ENCODE measurements at places on chromosomes 1 and 21.

DNA sequence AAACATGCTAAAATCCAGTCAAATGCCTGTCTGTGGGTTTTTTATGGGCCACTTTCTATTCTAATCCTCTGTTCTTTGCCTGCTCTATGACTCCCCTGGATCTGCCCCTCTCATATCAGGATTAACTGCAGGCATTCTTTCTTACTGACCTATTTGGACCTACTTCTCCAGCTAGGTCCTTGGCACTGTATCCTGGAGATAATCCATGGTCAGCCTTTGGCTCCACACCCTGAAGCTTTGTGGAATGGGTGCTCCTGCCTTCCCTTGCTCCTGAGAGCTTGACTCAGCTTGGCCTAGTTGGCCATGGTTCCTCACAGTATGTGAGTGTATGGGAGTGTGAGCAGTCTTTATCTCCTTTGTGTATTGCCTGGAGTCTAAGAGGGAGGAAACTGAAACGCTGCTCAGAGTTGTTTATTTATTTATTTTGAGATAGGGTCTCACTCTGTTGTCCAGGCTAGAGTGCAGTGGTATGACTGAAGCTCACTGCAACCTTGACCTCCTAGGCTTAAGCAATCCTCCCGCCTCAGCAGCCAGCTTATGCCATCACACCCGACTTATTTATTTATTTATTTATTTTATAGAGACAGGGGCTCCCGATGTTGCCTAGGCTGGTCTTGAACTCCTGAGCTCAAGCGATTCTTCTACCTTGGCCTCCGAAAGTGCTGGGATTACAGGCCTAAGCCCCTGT is 28.7 kb upstream of the CDC14A start:
- peak; percentile 45 for DNase-seq

DNA sequence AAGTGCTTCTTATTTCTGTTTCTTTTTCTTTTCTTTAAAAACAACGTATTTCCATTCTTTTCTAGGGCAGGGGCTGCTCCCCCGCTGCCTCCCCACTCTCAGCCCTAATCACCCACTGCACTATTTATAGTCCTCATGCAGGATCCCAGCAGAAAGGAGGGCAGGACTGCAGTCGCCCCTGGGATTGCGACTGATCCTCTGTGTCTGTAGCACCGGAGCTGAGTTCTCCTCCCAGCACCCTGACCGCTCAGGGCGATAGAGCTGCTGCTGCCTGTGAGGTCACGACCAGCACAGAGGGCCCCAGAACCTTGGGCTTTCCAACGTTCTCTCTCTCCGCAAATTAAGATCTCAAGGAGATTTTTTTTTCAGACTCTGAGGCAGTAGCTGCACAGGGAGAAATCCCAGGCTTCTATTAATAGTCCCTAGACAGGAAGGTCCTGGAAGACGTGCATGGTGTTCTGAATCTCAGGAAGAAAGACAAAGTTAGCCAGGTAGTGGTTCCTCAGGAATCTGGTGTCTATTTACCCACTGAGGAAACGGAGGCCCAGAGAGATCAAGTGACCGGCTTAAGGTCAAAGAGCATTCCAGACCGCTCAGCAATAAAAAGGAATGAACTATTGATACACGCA is 46.8 kb downstream of the PRAMEF20 start:
- DNase-seq = no peak

- DNase-seq = no peak
Observed at GRCh38 chr1:148308832-148309458, 156.9 kb upstream of the NBPF11 start.

DNA sequence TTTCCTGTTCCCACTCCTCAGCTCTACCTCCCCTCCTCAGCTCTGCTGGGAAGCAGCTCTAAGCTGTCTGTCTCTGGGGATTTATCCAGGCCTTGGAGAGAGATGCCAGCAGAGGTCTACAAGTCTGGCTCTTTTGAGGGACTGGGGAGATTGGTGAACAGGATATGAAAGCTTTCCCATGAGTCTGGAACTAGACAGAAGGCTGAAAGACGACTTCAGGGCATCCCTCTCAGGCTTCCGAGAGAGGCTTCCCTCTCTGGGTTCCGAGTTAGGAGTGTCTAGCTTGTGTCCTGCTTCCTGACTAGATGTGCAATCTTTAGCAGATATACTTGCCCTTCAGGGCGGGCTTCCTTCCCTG is 733 bp downstream of the TMEM35B start:
- DNase-seq = peak; percentile 49

DNA sequence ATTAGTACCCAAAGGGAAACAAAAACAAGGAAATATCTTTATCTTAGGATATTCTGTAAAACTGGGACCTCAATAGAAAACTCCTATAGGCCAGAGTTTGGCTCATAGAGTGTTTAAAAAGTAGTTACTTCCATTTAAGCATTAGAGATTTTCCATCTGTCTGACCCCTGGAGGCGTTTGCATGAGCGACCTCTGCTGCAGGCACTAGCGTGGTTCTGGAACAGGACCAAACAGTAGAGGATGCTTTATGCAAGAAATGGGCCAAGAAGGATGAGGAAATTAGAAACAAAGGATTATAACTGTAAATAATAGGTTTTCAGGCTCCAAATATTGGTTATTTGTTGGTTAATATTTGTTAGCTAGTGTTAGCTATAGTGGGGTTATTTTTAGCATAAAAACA is 5.7 kb downstream of the ZBTB40 start:
- DNase-seq = peak; percentile 44

- peak; percentile 38 for DNase-seq
Observed at GRCh38 chr1:246569248-246570238, 3.3 kb downstream of the CNST start.

GRCh38 chr1:55277377-55278130 is 62.4 kb upstream of the USP24 start:
- peak; percentile 73 for DNase-seq

- no peak for DNase-seq
Observed at GRCh38 chr1:232554409-232554808, 75.5 kb downstream of the SIPA1L2 start.

DNA sequence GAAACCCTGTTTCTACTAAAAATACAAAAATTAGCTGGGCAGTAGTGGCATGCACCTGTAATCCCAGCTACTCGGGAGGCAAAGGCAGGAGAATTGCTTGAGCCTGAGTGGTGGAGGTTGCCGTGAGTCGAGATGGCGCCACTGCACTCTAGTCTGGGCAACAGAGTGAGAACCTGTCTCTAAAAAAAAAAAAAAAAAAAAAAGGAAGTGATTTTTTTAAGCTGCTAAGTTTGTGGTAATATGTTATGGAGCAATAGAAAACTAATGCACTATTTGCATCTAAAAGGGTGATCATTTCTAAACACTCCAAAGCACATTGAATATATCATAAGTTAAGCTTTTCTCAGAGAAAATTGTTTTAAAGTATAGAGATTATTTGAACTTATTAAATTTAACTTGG is 244.8 kb upstream of the SPAG17 start:
- no peak for DNase-seq

DNA sequence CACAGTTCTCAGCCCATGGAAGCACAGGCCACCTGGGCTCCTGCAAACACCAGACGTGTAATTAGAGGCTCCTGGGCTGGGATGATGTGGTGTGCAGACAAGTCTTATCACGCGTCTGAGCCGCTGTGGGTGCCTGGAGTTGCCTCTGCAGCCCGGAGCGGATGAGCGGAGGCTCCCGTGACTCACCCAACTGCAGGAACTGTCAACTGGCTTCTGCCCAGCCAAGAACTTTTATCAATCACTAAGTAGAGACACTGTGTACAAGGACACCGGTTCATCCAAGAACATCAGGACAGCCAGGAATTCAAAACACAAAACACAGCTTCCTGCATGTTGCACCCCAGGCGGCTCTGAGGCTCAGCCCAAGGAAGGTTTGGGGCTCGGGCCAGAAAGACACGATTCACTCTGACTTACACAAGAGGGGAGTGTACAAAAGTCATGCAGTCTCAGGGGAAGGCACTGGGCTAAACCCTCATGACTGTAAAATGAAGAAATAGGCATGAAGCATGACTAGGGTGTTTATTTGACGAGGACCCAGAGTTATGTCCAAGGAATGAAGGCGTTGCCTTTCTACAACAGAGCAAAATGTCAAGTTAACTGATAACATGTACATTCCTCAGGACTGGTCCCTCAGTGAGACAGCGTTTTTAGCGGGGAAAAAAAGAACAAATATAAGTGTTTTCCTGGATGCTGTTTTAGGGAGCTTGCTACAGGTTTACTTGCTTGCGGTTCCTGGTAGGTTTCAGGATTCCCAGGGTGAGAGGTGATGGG is 21.1 kb downstream of the ERRFI1 start:
- DNase-seq = peak; percentile 99

DNA sequence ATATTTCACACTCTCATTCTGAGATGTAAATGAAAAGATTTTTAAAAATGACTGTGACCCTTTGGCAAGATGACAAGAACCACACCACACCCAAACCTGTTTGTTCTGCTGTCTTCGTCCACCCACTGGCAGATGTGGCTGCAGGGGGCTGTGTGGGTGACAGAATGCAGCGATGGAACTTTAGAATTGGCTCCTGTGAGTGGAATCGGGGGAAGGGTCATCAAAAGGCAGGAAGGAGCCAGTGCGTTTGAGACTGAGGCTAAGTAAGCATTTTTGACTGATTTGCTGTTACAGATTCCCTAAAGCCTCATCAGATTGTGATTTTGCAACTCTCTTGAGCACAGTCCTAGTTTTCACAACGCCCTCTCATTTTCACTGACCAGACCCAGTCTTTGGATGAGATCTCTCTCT is 111.2 kb upstream of the ADGRL2 start:
- DNase-seq = peak; percentile 84

- DNase-seq = peak; percentile 71
Observed at GRCh38 chr1:172002725-172003345, 161.5 kb downstream of the DNM3 start.

GRCh38 chr1:228276174-228276831 is 68.5 kb downstream of the OBSCN start:
- no peak for DNase-seq

- no peak for DNase-seq
Observed at GRCh38 chr1:102365071-102365470, 368.3 kb upstream of the OLFM3 start.

DNA sequence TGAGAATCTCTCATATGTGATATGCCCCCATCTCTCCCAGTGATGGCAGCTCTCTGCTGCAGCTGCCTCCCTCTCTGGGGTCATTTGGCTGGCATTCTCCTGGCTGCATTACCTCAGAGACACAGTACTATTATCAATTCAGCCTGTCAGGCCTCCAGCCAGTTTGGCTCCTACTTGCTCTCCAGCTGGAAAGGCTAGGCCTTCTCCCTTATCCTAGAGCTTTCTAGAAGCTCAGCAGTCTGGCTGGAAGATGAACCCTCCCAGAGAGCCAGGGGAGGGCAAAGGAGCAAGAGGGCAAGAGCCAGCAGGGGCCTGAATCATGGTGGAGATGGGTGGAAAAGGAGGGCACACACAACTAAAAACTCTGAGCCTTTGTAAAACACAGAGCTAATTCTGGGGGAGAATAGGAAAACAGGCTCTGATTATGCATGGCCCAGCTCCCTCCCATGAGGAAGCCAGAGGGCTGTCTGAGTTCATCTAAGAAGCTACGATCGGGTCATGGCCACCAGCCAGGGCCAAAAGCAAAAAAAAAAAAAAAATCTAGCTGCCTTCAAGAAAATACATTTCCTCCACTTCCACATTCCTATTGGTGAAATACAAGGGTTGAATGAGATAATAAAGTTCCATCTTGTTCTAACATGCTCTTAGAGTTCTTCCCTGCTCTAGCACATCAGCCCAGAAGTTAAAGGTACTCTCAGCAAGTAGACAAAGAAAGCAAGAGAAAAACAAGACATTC is 8.8 kb downstream of the LAMB3 start:
- DNase-seq = peak; percentile 47

GRCh38 chr1:2778220-2778592 is 23.3 kb downstream of the TTC34 start:
- DNase-seq = no peak

DNA sequence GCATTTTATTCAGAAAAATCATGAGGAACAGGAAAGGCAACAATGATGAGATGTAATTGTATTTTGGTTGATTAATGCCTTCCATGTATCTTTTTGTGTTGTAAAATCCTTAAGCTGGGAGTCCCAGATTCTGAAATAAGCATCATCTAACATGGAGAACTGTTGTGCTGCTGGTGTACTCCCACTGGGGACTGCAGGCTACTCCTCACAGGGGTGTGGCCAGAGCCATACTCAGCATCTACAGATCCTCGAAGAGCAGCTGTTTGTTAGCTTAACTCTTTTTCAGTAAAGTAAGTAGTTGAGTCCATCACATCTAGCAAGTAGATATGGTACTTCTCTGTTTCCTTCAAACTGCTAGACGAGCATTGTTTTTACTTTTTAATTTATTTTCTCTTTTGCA is 358.0 kb downstream of the BRINP3 start:
- no peak for DNase-seq

DNA sequence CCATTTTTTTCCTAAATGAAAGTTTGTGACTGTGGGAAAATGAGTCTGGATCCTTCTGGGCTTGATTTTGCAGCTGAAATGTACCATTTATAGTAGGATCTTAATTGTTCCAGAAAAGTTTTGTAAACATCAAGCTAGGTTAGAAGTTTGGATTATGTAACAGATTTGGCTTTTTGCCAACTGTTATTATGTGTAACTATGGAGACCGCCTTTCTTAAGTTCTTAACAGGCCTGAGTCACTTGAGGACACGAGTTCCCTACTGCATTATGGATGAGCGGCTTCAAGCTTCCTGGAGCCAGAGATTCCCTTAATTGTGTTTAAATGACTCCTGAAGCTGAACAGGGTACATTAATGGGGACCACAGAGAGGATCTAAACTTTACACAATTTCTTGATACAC is 22.2 kb downstream of the SLC25A33 start:
- peak; percentile 92 for DNase-seq

GRCh38 chr1:38941093-38941492 is 537 bp downstream of the RHBDL2 start:
- DNase-seq = no peak

DNA sequence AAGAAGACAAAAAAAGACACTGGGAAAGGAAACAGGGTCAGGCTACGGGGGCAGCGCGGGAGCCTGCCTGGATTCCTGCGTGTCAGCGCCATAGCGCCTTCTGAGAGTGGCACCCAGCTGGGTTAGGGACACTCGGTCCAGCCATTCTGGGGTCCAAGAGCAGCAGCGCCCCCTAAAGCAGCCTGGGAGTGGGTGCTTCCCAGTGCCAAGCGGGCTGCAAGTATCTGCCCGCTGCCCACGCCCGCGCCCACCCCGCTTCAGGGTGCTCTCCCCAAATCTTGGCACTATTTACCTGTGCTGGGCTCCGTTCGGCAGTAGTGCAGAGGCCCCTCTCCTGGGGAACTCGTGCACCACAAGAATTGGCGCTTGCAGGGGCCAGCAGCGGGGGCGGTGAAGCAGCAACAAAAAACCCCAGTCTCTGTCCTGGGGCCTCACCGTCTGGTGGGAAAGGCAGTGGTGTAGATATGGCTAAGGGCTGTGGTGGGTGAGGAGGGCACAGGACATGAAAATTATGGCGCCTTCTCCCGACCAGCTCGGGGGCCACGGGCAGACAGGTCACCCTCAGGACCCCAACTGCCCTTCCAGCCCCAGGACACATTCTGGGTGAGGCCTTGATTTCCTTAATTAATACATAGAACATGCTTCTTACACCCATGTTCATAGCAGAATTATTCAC is 24.1 kb upstream of the LBR start:
- no peak for DNase-seq

GRCh38 chr1:28243685-28244311 is 7.9 kb downstream of the ATP5IF1 start:
- DNase-seq = no peak

GRCh38 chr1:184965944-184966860 is 8.1 kb downstream of the NIBAN1 start:
- peak; percentile 69 for DNase-seq

- no peak for DNase-seq
Observed at GRCh38 chr21:33539616-33540015, 2.3 kb downstream of the GART start.

GRCh38 chr1:98143403-98143802 is 222.6 kb upstream of the DPYD start:
- no peak for DNase-seq

All from AG10803 (cell line).